Right lung (tissue), 10 donors: ENCODE measurements at places on chromosomes 3 and 15. TPM values are rescaled to one million over a fixed set of nuclear protein-coding genes. Genes with fewer than 3 reads are reported as not detected.

CX3CR1 gene
- polyA plus RNA-seq = 4.0 TPM

DNA sequence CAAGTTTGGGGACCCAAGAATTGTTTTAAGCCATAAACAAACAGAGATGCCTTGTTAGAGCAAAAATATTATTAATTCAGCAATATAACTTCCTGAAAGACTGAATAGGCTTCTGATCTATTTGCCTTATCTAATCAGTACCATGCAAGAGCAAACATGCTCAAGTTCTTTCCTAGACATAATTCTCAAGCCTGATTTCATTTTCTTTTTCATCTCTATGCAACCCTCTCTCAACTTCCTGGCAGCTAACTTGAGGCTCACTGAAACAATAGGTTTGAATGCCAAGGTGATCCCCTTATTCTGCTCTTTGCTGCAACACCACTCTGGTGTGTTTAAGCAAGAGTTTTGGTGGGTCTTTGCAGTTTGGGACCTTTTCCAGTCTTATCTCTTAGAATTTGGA lies 230.9 kb upstream of the CD96 start:
- no peak for DNase-seq

PLSCR5 gene
- not detected for polyA plus RNA-seq

GRCh38 chr15:88657326-88658069 lies 18.7 kb downstream of the ISG20 start:
- DNase-seq = no peak

- DNase-seq = no peak
Measured at GRCh38 chr3:95002438-95003046, 939.7 kb downstream of the NSUN3 start.

GRCh38 chr15:89074402-89075012 lies 13.7 kb upstream of the ABHD2 start:
- DNase-seq = no peak

DNA sequence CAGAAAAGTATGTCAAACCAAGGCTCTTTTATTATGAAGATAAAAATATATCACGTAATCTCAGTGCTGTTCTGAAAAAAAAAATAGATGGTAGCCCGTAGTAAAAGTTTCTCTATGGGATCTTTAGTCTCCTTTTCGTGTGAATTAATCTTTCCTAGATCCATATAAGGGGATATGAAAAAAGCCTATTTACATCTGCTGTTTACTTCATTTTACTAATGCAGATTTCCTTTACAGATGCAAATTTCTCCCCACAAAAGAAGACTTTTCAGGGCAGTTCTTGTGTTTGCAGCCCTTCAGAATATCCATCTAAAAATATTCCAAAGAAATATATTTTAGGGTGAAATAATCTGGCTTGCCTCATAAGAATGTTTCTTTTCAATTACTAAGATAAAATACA lies 1291.7 kb downstream of the ROBO1 start:
- no peak for DNase-seq

DNA sequence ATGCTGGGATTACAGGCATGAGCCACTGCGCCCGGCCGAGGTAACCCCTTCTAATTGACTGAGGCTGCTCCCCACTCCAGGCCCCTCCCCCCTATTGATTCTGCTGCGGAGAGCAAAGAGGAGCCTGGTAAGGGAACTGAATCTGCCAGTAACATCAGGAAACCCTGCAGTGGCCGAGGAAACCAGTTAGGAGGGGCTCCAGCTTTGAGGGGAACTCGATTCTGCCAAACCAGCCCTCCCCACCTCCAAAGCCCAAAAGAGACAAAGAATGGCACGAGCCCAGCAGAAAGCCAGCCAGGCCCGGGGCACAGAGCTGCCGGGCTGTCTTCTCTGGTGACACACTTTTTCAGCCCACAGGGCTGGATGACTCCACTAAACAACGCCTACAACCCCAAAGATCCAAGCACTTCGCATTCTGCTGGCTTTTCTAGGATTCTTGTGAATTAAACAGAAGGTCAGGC lies 15.0 kb upstream of the ACAD9 start:
- no peak for DNase-seq

TNNC1 gene
- 21.1 TPM for polyA plus RNA-seq

DNA sequence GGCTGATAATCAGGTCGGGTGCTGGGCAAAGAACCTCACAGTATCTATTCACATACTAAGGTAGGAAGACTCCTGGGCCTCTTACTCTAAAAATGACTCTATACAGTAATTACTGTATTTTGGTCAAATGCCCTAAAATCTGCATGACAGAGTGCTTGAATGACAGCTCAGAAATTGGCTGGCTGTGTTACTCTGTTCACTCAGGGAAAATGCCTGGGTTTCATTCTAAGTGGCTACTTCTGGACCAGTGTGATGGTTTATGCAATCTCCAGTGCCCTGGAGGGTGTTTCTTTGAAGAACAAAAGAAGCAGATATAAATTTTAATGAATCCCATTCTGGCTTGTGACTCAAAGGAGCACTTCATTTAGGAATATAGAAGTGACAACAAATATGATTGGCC lies 2.2 kb downstream of the GABRR3 start:
- DNase-seq = no peak

CYP1A2 gene
- polyA plus RNA-seq = 0.43 TPM

DNA sequence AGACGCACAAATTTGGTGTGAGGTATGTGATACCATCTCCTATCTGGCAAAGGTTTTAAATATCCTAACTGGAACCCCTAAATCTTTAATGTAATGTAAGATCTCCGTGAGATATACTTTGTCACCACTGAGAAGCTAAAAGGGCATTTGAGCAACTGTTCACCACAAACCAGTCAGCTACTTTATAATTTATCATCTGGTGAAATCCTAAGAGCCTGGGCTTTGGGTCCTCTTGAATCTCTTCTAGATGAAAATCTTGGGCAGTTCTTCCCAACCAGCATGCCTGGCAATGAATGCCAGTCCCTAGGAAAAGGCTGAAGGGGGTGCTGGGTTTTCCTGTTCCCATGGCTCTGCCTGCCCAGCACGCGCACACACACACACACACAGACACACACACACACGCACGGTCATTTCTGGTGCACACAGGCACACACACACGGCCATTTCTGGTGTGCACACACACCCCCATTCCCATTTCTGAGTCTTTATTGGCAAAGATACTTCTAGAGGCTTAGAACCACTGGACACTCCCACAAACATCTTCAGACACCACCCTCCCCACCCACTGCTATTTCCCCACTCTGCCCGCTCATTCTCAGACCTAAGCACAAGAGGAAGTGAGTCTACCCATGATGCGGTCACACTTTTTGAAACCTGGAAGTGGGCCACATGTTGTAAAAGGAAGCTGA lies 72.6 kb downstream of the MYO1E start:
- peak; percentile 42 for DNase-seq

GRCh38 chr3:1578124-1578806 lies 485.4 kb downstream of the CNTN6 start:
- no peak for DNase-seq

KCNAB1 gene
- polyA plus RNA-seq = 1.7 TPM

- DNase-seq = no peak
Measured at GRCh38 chr3:46998121-46998851, 18.8 kb downstream of the NBEAL2 start.

GRCh38 chr3:124117486-124117885 lies 125.6 kb upstream of the ROPN1 start:
- no peak for DNase-seq

GRCh38 chr3:191236646-191237045 lies 37.6 kb downstream of the OSTN start:
- no peak for DNase-seq

- peak; percentile 18 for DNase-seq
Measured at GRCh38 chr15:65132878-65133547, 595 bp downstream of the PDCD7 start.

DNA sequence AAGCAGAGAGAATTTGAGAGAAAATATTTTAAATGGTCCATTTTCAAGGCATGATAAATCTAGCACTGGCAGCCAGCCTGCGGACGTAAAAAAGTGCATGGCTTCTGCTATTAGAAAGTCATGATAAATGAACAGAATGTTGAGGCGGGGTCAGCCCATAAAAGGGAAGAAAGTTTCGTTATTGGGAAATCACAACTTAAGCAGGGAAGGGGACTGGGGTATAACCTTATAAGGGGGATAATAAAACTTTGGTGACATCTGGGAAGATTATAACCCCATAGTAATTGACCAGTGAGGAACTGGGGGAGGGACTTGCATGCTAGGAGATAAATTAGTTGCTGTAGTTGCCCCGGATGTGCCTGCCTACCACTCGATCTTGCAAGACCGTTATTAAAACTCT lies 88.4 kb upstream of the PLSCR4 start:
- DNase-seq = peak; percentile 20
